ENCODE measurements at places on chromosomes 13 and 19.

DNA sequence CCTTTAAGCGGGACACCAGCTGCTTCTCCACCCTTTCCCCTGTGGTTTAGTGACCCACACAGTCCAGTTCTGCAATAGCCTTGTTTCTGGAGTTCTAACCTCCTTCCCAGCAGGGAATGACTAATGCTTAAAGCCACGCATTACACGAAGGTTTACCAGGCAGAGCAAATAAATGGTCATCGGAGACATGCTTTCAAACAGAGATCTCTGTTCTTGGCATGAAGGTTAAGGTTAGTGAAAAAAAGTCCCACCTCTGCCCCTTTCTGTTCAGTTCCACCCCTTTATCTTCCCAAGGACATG, 25.3 kb upstream of the MEDAG start:
- no peak for DNase-seq

DNA sequence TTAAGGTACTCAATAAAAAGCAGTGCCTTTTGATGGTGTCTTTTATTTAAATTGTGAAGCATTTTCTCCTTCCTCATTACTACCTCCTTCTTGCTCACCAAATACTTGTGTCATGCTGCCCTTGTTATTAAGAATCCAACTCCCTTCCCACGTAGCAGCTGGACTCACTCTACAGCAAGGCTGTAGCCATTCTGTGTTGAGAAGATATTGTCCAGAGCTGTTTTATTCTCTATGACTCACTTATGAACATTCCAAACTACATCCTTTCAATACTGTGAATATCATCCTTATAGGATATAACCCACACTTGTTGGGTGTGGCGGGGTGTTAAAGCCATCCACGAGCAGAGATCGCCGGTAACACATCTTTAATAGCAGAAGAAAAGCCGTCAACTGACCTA, 1671.5 kb upstream of the SLC10A2 start:
- DNase-seq, result no peak

GRCh38 chr13:30829145-30829832, 76.8 kb upstream of the MEDAG start:
- no peak for DNase-seq

DNA sequence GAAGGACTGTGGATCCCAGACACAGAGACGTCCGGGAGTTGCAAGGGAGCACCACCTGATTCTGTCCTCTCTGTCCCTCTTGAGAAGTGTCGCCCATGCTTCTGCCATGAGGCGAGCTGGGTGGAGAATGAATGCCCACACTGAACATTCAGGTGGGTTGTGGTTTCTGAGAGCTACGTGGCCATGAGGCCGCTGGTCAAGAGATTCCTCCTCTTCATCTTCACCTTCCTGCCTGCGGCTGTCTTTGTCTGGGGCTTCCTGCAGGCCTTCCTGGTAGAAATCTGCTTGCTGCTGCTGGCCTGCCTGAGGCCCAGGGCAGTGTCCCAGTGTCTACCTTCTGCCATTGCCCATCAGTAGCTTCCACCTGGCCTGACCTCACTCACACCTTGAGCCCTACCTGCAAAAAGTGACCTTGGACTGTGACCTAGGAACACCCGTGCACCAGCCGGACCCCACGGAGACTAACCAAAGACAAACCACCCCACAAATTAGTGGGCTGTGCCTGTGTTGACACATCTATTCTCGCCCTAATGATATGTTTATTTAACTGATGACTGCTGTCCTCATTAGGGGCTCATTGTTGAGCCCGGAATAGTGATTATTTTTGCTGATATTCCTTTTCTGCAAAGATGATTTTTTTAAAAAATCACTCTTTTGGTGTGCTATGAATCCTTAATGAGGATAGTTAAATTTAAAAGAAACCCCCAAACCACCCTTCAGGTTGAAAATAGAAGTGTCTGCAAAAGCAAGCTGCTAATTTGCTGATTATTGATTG, 38.7 kb upstream of the ZNF536 start:
- DNase-seq, result no peak

DNA sequence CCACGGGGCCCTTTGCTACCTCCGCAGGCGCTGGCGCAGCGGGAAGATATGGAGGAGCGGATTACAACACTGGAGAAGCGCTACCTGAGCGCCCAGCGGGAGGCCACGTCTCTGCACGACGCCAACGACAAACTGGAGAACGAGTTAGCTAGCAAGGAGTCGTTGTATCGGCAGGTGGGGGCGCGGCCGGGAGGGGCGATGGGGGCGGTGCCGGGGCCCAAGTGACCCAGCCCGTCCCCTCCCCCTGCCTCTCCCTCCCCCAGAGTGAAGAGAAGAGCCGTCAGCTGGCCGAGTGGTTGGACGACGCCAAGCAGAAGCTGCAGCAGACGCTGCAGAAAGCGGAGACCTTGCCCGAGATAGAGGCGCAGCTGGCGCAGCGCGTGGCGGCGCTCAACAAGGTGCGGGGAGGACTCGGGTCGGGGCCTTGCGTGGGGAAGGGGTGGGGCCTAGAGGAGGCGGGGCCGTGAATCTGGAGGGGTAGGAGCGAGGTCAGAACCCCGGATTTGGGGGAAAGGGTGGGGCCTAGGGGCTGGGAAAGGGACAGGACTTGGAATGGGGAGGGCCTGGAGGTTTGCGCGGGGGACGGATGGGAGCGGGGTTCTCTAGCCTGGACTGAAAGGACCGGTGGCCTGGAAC, 13.7 kb downstream of the PPFIA3 start:
- no peak for DNase-seq

GRCh38 chr13:43360892-43361610, 337.7 kb downstream of the DNAJC15 start:
- no peak for DNase-seq

DNA sequence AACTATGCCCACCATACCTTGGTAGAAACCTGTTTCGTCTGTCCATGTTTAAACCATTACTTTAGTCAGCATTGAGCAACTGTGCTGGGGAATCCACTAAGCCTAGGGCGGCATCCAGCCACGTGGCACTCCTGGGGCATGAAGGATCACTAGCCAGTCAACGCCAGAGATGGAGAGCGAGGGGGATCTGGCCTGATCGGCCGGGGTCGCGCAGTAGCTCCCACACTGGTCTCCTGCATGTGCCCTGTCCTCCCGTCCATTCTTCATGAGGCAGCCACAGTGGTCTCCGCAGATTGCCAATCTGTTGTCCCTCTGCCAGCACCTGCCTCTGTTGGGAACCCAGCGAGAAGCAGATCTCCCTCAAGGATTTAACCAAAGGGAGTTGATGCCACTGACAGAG, 109.4 kb downstream of the DPF1 start:
- no peak for DNase-seq

- DNase-seq, result no peak
These were observed 80.6 kb upstream of the SIAH3 start for GRCh38 chr13:45932172-45932571.

- no peak for DNase-seq
These were observed 1.3 kb downstream of the PTBP1 start for GRCh38 chr19:798415-799075.

DNA sequence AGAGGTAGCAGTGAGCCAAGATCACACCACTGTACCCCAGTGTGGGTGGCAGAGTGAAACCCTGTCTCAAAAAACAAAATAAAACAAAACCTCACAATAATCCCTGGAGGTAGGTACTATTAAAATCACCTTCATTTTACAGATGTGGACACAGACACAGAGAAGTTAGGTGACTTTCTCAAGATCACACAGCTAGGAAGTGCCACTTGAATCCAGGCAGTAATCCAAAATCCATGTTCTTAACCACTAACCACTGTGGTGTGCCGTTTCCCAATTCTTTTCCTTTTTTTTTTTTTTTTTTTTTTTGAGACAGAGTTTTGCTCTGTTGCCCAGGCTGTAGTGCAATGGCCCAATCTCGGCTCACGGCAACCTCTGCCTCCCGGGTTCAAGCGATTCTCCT, 9.0 kb downstream of the PPP1R14A start:
- no peak for DNase-seq

DNA sequence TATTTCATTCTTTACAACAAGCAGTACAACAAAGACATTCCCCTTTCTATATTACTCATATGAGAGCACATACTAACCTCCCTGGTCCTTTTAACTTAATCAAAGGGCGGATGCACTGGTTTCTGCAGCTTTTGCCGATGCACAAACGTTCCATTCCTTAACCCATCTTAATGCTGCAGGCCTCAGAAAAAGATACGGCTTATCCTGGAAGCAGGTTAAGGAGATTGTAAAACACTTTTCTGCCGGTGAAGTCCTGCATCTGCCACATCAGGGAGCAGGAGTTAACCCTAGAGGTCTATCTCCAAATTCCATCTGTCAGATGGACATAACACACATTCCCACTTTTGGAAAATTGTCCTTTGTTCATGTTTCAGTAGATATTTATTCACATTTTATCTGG, 11.5 kb upstream of the ZNF814 start:
- no peak for DNase-seq

GRCh38 chr13:82654861-82655855, 1227.1 kb downstream of the SLITRK1 start:
- DNase-seq, result no peak

DNA sequence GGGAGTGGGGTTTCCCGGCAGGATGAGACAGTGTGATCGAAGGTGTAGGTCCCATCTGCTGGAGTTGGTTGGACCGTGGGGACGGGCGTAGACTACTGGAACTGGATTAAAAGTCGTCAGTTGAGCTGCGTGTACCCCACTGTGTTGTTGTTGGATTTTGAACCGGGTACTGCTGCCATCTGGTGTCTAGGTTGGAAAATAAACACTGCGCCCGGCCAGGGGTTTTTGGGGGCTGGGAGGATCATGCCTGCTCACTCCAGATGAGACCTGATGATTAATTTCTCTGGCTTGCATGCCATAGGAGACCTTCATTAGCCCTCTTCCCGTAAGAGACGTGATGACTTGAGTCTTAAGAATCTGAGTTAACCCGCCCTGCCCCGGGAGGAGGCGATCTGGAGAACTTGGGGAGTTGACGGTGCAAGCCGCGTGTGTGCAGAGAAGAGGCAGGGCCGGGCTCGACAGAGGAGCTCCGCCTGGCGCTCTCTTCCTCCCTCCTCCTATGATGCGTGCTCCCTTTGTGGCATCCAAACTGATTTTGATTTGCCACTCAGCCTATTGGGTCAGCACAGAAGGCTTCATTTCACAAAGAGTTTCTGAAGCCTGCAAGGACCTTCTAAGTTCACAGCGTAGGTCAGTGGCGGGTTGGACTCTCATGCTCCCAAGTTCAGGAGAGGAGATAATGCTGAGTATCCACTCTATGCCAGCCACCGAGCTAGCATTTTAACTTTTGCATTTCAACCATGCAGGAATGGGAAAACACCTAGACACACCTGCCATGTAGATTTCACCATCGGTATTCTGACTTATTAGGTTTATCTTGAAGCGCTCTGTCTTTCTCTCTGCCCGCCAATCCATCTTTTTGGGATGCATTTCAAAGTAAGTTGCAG, 2.7 kb downstream of the UHRF1 start:
- DNase-seq, result no peak
